CD4-positive, alpha-beta T cell treated with Interleukin-4 for 4 hours (primary cell): ENCODE measurements at places on chromosomes 16 and 17.

GRCh38 chr17:80855196-80855947, 136.3 kb upstream of the CHMP6 start:
- DNase-seq, result no peak

DNA sequence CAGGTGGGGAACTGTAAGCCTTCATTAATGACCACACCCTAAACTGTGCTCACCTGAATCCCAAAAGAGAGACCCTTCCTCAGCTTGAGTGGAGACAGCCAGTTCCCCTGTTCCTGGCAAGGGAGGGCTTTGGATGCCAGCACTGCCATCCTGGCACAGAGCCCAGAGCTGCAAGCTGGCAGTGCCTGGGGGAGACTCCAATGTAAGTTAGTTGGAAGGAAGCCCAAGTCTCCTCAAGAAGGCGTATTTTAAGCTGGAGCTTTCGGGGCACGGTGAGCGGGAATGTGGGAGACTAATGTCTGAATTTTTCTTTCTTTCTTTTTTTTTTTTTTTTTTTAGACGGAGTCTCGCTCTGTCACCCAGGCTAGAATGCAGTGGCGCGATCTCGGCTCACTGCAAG, 4.7 kb downstream of the CDC42EP4 start:
- no peak for DNase-seq

DNA sequence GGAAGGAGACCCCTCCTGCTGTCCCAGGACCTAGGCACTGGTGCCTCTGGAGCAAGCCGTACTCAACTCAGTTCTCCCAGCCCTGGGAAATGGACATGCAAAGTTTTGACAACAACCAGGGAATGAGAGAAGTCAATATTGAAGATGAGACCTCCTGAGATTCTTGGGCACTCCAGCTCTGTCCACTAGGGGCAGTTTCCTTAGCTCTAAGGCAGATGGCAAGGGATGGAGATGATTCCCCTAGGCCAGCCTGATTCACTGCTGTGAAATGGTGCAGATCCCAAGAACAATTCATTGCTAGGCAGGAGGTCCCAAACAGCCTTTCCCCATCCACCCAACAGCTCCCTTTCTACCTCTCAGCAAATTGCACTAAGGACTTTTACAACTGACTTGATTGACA, 20.5 kb upstream of the SDR42E2 start:
- no peak for DNase-seq

DNA sequence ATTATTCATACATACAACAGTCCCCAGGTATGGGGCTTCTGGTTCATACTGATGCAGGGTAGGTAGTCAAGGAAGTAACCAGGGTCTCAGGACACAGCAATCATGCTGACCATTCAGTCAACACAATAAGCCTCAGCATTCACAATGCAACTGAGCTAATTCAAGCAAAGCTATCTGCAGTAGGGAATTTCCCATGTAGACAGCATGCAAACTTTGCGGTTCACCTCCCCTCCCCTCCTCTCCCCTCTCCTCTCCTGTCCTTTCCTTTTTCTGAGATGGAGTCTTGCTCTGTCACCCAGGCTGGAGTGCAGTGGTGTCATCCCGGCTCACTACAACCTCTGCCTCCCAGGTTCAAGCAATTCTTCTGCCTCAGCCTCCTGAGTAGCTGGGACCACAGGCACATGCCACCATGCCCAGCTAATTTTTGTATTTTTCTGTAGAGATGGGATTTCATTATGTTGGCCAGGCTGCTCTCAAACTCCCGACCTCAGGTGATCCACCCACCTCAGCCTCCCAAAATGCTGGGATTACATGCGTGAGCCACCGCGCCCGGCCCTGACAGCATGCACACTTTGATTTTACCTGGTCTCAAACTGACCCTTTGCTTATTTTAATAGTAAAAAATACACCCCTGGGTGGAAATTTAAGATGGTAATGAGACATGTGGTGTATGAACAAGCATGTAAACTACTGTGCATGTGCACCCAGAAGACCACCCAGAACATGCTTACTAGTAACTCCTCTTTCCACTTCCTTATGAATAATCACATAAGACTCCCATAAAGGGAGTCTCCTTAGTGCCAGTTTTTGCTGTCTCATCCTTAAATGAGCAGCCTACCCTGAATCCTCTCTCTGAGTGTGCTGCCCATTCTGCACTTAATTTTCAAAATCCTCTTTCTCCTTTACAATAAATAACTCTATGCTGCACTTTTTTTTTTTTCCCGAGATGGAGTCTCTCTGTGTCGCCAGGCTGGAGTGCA, 9.3 kb upstream of the RNF135 start:
- DNase-seq, result no peak

DNA sequence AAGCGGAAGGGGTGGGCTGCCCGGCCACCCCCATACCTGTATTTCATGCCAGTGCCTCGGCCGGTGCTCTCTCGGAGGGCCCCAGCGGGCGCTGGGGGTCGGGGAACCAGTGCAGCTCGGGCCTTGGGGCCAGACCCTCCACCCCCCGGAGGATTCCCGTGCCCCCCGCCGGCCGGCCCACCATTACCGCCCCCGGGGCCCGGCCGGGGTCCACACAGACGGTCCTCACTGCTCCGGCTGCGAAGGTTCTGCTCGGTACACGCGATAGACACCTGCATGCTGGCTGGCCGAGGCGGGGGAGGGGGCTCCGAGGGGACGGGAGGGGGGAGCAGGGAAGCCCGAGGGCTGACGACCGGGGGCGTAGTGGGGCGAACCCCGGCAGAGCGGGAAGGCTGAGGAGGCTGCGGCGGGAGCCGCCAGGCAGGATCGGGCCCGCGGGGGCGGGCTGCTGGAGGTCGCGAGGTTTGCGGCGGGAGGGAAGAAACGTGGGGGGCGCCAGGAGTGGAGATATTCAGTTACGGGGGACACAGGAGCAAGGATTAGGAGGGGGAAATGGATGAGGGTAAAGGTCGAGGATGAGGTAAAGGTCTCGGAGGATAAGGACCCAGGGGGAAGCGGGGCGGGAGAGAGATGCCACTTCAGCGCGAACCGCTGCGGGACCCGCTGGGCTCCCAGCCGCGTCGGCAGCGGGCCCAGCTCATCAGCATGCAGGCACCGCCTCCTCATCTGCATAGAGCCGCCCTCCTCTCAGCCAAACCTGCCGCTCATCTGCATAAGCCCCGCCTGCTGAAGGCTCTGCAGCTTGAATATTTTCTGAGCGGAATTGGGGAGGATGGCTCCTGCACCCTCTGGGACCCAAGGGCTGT, at the start of gene KCNAB3:
KCNAB3 (minus strand) TSS at position 699 of the 866 bp plus-strand sequence; CDS start at position 278, 421 bp downstream.
- peak; percentile 44 for DNase-seq

DNA sequence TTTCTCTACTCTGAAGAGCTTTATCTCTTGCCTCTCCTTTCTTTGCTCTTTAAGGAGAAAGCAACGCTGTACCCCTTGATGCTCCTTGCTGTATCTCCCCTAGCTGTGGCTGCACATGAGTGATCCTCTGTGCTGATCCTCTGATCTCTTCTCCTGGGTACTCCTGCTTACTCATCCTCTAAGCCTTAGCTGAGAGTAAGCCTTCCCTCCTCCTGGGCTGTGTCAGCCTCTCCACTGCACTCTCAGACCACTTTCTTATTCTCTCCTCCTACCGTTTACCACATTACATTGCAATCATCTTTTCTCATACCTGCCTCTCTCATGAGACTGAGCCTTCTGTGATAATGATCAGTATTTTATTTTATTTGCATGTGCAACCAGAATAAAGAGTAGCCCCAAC, 25.1 kb downstream of the SOX9 start:
- no peak for DNase-seq

GRCh38 chr16:67833415-67834241, 8.5 kb upstream of the THAP11 start:
- DNase-seq, result peak; percentile 92

DNA sequence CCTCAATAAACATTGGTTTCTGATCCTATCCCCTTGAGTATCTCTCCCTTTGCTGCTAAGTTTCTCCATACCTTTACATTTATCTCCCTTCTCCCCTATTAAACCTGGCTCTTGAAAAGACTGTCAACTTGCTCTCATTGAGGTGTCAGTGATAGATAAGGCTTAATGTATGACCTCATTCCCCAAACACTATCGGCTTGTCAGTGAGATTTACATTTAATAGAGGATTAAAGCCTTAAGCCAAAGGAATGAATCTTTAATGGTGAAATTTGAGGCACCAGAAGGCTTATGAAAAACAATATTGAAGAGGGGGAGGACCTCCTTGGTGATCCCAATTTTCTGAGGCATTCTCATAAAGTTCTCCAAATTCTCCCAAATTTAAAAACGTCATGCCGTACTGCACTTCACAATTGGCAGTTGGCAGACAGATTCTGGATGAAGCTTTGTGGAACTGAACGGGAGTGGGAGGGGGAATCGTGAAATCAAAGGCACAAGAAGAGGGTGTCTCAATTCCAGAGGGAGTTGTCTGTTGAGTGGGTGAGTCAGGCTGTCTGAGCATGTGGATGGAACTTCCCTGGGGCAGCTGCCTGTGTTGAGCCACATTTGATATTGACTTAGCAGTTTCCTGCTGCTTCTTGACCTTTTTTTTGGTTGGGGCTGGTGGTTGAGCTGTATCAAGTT, 478.8 kb downstream of the NPIPA7 start:
- DNase-seq, result no peak

GRCh38 chr17:17782523-17783115, 54.2 kb downstream of the SREBF1 start:
- DNase-seq, result no peak

- peak; percentile 45 for DNase-seq
These were observed 15.2 kb upstream of the HERPUD1 start for GRCh38 chr16:56916571-56917403.

- DNase-seq, result no peak
These were observed 23.6 kb downstream of the METTL22 start for GRCh38 chr16:8645141-8645521.

DNA sequence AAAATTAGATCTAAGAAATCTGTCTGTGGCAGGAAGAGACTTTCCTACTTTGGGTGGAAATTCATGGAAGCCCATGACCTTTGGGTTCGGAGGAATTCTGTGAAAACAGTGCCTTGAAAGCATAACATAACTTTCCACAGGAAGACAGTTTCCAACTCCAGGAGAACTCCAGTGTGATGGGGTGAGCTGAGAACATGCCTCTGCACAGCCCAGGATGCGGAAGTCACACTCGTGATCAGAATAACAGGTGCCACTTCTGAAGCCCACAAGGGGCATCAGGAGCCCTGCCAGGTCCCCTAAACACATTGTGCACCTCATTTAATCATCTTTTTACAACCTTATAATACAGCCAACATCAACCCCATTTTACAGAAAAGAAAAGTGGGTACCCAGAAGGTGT, 9.7 kb downstream of the TVP23A start:
- DNase-seq, result no peak

DNA sequence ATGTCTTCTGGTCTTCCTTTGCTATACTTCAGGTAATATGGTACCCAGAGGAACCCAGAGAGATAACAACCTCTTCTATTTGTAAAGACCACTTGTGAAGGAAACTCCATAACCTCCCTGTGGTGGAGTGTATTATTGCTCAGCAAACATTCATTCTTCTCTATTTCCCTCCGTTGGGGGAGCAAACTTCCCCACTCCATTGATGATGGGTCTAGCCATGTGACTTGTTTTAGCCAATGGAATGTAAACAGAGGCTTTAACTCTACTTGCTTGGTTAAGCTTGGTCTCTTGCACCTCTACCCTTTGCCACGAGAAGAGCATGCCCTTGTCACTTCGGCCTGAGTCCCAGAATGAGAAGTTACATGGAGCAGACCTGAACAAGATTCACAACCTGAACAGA, 30.0 kb upstream of the SKAP1 start:
- DNase-seq, result no peak

- no peak for DNase-seq
These were observed 13.5 kb downstream of the NUDT16L1 start for GRCh38 chr16:4706871-4707270.

DNA sequence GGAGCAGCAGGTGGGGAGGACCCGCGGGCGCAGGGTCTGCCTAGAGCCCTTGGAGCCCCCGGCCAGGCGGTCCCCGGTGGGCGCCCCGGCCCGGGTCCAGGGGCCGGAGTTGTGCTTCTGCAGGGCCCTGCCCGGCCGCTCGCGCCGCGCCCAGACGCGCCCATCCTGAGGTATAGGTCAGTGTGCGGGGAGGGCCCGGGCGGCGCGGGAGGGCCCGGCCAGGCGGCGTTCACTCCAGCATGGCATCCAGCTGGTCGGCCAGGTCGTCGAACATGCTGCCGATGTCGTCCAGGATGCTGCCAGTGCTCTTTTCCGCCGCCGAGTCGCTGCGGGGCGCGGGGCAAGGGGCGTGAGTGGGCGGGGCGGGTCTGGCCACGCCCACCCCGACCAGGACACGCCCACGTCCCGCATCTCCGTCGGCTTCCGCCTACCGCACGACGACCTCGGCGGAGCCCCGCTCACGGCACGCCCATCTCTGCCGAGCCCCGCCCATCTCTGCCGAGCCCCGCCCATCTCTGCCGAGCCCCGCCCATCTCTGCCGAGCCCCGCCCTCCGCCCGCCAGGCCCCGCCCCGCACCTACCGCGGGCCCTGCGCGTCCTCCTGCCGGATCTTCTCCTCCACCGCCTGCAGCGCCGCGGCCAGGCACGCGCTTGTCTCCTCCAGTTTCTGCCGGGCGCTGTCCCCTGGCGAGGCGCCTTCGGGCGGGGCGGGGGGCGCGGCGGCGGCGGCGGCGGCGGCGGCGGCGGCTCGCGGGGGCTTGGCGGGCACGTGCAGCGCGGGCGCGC, 17.9 kb downstream of the CASKIN1 start:
- no peak for DNase-seq

GRCh38 chr16:14289692-14290340, 218.7 kb downstream of the MRTFB start:
- DNase-seq, result no peak

DNA sequence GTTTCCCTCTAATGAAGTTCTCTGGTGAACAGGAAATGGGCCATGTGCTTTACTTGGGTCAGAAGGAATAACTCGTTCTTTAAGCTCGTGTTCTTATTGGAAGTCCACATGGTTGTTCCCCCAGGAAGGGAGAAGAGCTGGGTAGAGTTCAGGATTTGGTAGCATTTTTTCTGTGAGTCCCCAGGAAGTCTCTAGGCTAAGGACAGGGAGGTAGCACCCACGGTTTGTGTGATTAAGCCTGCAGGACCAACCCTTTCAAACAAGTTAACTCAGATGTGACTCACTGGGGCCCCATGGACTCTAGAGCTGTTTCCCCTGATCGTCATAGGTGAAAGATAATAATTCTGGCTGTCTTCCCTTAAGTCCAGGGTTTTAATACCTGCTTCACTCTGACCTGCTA, 16.4 kb downstream of the SAP30BP start:
- no peak for DNase-seq

DNA sequence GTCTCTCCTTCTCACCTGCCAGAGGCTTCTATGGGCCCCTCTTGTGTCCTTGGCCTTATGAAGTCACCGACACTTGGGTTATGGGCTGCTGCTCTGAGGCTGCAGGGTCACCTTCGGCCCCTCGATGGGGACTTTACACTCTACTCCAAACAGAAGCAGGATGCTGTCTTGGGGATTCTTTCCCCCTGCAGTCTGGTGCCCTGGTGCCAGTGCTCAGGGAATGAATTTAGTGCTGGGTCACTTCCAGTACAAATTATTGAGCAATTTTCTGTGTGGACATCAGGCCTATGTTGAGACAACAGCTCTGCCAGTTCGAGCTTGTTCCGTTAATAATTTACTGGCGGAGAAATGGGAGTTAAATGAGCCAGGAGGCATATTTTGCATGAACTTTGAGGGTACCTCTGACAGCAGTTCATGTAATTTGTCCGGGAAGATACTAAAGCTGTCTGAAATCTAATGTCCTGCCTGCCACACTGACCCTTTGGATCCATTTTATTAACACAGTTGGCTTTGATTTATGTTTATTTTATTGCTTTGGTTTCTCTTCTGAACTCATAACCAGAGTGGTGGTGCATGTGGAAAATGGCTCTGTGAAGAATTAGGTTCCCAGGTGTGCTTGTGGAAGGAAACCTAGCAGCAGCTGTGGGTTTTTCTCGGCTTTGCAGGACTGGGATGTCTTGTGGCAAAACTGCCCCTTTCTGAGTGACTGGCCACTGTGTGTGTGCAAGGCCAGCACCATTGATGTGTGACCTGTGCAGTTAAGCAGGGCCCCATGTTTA, 34.1 kb upstream of the DHX8 start:
- no peak for DNase-seq
